ENCODE measurements at places on chromosomes 3 and 15.

GRCh38 chr3:114323546-114324254 lies 29.9 kb downstream of the TIGIT start:
- no peak for DNase-seq

DNA sequence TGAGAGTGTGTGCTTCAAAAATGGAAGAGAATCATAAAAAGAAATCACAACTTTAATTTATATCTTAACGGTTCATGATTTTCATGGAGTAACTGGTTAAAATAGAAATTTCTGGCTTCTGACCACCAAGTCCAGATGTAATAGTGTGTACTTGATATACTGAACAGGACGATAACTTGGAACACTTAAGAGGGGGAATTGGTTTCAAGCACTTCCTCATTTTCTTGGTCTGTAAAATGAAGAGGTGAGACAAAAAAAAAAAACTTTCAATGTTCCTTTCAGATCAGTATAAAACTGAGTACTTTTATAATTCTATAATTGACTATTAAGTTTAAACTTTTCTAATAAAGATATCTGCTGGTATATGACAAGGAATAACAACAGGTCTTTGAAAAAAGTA lies 64.0 kb upstream of the TRA2B start:
- no peak for DNase-seq

GRCh38 chr15:26864664-26865191 lies 2.1 kb upstream of the GABRA5 start:
- DNase-seq = peak; percentile 42

DNA sequence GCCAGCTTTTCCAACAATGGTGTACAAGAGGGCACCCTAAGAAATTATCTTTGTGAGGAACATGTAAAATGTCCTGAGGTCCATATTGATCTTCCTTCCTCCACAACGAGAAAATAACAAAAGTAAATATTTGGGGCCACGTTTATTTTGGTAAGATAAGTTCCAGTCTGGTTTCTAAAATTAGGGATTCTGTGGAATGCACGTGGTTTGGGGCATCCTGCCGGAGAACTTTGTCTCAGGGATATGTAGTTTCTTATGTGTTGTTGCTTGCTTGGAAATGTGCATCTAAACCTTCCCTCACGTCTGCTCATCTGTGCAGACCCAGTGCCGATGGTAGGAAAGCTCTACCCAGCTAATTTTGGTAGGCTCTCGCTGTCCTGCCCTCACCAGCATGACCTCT lies 62.8 kb downstream of the CTDSPL start:
- no peak for DNase-seq

- DNase-seq = peak; percentile 76
Observed at GRCh38 chr15:73240866-73241499, 127.8 kb downstream of the HCN4 start.

DNA sequence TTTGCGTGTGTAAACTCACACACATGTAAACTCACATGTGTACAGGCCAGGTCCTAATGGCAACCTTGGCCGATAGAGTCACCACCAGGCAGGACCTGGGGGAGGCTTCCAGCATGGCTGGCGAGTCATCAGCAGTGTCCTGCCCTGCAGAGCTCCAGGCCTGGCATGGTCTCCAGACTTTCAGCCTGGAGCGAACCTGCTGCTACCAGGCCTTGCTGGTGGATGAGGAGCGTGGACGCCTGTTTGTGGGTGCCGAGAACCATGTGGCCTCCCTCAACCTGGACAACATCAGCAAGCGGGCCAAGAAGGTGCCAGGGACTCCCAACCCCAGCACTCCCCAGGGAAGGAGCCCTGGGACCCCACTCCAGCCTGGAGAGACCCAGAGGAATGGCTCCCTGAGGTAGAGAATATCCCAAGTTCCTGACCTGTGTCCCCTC lies 1.0 kb downstream of the SEMA3B start:
- no peak for DNase-seq

GRCh38 chr3:159001711-159002110 lies 199.9 kb downstream of the MFSD1 start:
- no peak for DNase-seq

DNA sequence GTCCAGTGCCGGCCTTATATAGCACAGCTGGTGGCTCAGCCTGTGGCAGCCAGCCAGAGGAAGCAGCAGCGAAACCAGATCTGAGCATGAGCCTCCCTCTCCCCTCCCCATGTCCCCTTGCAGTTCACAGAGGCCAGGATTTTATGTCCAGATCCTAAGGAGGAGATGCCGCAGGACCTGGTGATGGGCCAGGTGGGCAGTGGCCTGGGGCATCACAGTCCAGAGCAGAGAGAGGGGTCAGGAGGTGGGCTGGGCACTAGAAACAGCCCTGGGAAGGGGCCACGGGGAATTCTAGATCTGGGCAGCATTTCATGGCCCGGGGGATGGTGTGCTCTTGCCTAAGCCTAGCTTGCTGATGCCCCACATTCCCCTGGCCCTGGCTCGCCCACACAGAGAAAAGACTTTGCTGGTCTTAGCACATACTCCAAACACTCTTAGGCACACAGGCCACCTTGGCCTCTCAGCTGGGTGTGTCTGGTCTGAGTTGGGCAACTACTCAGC lies 259 bp upstream of the CILP start:
- peak; percentile 18 for DNase-seq

- peak; percentile 13 for DNase-seq
Observed at GRCh38 chr3:40574661-40575060, 49.9 kb downstream of the ZNF621 start.

- no peak for DNase-seq
Observed at GRCh38 chr3:185337231-185337816, 25.6 kb upstream of the MAP3K13 start.

- DNase-seq = no peak
Observed at GRCh38 chr15:24223739-24224138, 451.8 kb upstream of the NPAP1 start.

GRCh38 chr3:94420931-94421330 lies 358.1 kb downstream of the NSUN3 start:
- peak; percentile 54 for DNase-seq

GRCh38 chr15:76994496-76994895 lies 430 bp upstream of the PSTPIP1 start:
- no peak for DNase-seq

DNA sequence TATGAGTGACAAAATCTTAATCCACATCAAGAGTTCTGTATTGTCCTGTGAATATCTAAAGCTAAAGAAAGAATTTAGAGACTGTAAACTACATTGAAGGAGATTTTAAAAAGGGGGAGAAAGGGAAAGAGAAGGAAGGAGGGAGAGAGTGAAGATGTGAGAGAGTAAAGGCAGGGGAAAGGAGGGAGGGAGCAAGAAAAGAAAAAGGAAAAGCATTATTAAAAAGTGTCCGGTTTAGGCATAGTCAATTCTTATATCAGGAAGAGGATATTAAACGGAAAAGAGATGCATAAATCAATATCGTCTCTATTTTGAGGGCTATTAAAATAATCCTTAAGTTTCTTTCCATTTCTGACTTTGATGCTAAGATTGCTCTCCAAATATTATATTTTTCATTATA lies 332.1 kb downstream of the ROBO2 start:
- no peak for DNase-seq

GRCh38 chr3:60598671-60599070 lies 652.6 kb downstream of the FHIT start:
- no peak for DNase-seq

DNA sequence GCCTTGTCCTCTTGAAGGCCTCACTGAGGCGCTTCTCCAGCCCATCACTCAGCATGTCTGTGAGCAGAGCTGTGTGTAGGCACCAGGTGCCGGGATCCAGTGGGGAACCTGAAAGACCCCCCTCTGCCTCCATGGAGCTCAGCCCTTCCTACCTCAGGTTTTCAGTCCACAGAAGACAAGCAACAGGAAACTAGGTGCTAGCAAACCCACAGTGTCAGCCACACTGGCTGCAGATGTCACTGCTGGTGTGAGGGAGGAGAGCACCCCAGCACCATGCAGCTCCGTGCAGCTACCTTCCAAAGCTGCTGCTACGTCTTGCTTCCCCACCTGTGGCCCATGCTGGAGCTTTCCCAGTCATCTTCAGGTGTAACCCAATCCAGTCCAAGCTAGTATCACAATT lies 17.9 kb downstream of the PSTPIP1 start:
- DNase-seq = no peak

GRCh38 chr3:153215966-153216365 lies 53.9 kb downstream of the RAP2B start:
- DNase-seq = peak; percentile 59

- no peak for DNase-seq
Observed at GRCh38 chr3:11904157-11904556, 57.5 kb upstream of the TAMM41 start.

DNA sequence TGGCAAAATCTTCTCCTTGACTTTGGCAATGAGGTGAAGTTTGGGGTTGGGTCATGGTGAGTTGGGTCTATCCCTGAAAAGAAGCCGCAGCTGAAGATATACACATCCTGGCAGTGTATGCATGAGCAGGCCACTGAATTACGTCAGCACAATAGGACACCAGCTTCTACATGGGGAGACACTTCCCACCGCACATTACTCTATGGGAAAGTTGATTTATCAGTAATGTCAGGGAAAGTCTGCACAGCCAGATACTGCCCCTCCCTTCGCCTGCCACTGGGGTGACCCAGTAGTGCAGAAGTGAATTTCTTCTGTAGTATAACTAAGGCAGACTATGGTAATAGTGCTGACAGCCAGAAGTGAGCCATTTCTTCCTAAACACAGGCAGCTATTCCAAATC lies 245.0 kb downstream of the NTRK3 start:
- no peak for DNase-seq

GRCh38 chr3:77262361-77262760 lies 222.5 kb downstream of the ROBO2 start:
- DNase-seq = no peak
